Breast epithelium (tissue), 4 donors: ENCODE measurements at places on chromosomes 5 and 9. TPM values are rescaled to one million over a fixed set of nuclear protein-coding genes. Genes with fewer than 3 reads are reported as not detected.

DNA sequence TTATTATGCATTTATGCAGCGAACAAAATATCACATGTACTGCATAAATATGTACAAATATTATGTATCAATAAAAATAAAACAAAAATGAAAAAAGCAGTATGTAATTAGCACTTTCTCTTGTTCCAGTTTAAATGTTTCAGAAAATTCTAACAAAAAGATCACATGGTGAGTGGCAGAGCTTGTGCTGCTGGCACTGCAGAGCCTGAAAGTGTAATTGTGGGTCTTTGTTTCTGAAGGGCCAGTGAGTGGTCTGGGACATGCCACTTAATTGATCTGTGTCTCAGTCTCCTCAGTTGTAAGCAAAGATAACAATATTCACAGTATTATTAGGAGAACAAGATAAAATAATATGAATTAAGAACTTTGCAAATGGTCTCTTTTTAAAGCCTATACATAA lies 39.5 kb upstream of the RAI14 start:
- no peaks in the 10 kb centered on the region for H3K27me3 ChIP-seq
- no peaks in the 10 kb centered on the region for H3K4me1 ChIP-seq
- no peaks in the 10 kb centered on the region for H3K36me3 ChIP-seq
- H3K4me3 ChIP-seq = no peak overlapping the region
- DNase-seq = no peak

GRCh38 chr9:96192710-96193109 lies 109.3 kb downstream of the HSD17B3 start:
- no peaks in the 10 kb centered on the region for H3K27me3 ChIP-seq
- no peak overlapping the region for H3K4me3 ChIP-seq
- no peak overlapping the region for H3K27ac ChIP-seq
- no peak for DNase-seq
- H3K4me1 ChIP-seq = no peaks in the 10 kb centered on the region

- no peak overlapping the region for H3K4me3 ChIP-seq
- no peak overlapping the region for H3K27ac ChIP-seq
Measured at GRCh38 chr5:175889910-175890684, 18.7 kb downstream of the CPLX2 start.

DNA sequence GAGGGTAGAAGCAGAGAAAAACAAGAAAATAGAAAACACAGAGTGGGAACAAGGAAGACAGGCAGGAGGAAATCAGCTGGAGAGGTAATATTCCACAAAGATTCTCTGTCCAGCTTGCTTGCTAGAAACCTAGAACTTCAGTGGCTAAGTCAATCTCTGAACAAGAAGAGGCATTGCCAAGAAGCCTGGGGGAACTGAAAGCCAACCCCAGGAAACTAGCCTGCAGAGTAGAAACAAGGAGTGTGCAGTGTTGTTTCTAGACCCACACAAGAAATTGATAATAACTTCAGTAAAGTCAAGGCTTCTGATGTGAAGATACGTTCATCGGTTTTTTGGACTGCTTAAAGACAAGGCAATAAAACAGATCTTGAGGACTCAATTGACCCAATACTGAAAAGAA lies 234.5 kb upstream of the MAP3K1 start:
- no peaks in the 10 kb centered on the region for H3K36me3 ChIP-seq
- H3K4me3 ChIP-seq = no peak overlapping the region
- DNase-seq = no peak
- peaks cover 7% of the 10 kb centered on the region for H3K4me1 ChIP-seq

- no peak overlapping the region for H3K27ac ChIP-seq
- no peak overlapping the region for H3K4me3 ChIP-seq
- H3K4me1 ChIP-seq = no peaks in the 10 kb centered on the region
Measured at GRCh38 chr9:137945581-137945980, 68.0 kb downstream of the CACNA1B start.

N4BP3 gene
- 0.32 TPM for total RNA-seq

SLC27A4 gene
- total RNA-seq = 15.8 TPM
